ENCODE measurements at places on chromosomes 3 and 15. TPM values are rescaled to one million over a fixed set of nuclear protein-coding genes. Genes with fewer than 3 reads are reported as not detected.

SCN11A gene
- total RNA-seq = not detected

SLC6A6 gene
- total RNA-seq = 54.3 TPM

EAF2 gene
- 2.0 TPM for total RNA-seq

MB21D2 gene
- total RNA-seq = 1.4 TPM

COL6A5 gene
- total RNA-seq = under 0.01 TPM

NOP10 gene
- total RNA-seq = 415 TPM

PTPN9 gene
- 27.3 TPM for total RNA-seq

CACNA2D3 gene
- 0.36 TPM for total RNA-seq

NOX5 gene
- total RNA-seq = under 0.01 TPM

FILIP1L gene
- total RNA-seq = 0.36 TPM

CBLB gene
- 7.6 TPM for total RNA-seq

GOLGA6D gene
- under 0.01 TPM for total RNA-seq

MUC20 gene
- 0.73 TPM for total RNA-seq

CCDC51 gene
- 33.2 TPM for total RNA-seq

TEX55 gene
- not detected for total RNA-seq

SHC4 gene
- total RNA-seq = 98.9 TPM

NRROS gene
- 14.5 TPM for total RNA-seq

IL5RA gene
- 0.46 TPM for total RNA-seq

SMCO1 gene
- total RNA-seq = not detected

PAQR5 gene
- total RNA-seq = 1.2 TPM

LIPC gene
- total RNA-seq = not detected

FAM162A gene
- 12.0 TPM for total RNA-seq

TRPM1 gene
- total RNA-seq = 171 TPM

OXTR gene
- total RNA-seq = 0.69 TPM

TMEM158 gene
- 2.4 TPM for total RNA-seq

TLE3 gene
- total RNA-seq = 32.6 TPM

CYP1A2 gene
- total RNA-seq = not detected

PPP2R3A gene
- total RNA-seq = 26.8 TPM

EIF5A2 gene
- 21.4 TPM for total RNA-seq

AGTR1 gene
- 0.36 TPM for total RNA-seq

SEMA7A gene
- total RNA-seq = 16.2 TPM

PP2D1 gene
- not detected for total RNA-seq

CX3CR1 gene
- not detected for total RNA-seq

HGD gene
- under 0.01 TPM for total RNA-seq

ITIH1 gene
- total RNA-seq = not detected

ZCWPW2 gene
- 0.73 TPM for total RNA-seq

FOXL2 gene
- total RNA-seq = under 0.01 TPM

HIGD1A gene
- 116 TPM for total RNA-seq

RMDN3 gene
- total RNA-seq = 18.6 TPM

SI gene
- total RNA-seq = not detected

ARGFX gene
- not detected for total RNA-seq

UROC1 gene
- total RNA-seq = not detected

MME gene
- 94.3 TPM for total RNA-seq

GATM gene
- 29.6 TPM for total RNA-seq

HESX1 gene
- 0.34 TPM for total RNA-seq

MYO5A gene
- 399 TPM for total RNA-seq

ERC2 gene
- under 0.01 TPM for total RNA-seq

ANKRD63 gene
- total RNA-seq = not detected

OR5K4 gene
- not detected for total RNA-seq

CCDC54 gene
- not detected for total RNA-seq

ESYT3 gene
- 0.36 TPM for total RNA-seq

EPHB3 gene
- 1.3 TPM for total RNA-seq

ULK3 gene
- 44.0 TPM for total RNA-seq

ATP8B4 gene
- total RNA-seq = 1.1 TPM

KATNBL1 gene
- 44.7 TPM for total RNA-seq

ISG20 gene
- 24.0 TPM for total RNA-seq

FANCD2OS gene
- total RNA-seq = not detected
